ENCODE measurements at places on chromosomes 4 and X. TPM values are rescaled to one million over a fixed set of nuclear protein-coding genes. Genes with fewer than 3 reads are reported as not detected.

Gene SLITRK2
- total RNA-seq: not detected

Gene FGF5
- total RNA-seq: 0.25 TPM

Gene RTL3
- total RNA-seq: not detected

Gene PLK4
- 11.0 TPM for total RNA-seq

Gene NIPAL1
- 0.65 TPM for total RNA-seq
